ENCODE measurements at places on chromosomes 1 and 21.
A peak's percentile ranks its signal among the peaks of the same experiment; 100 is the strongest.

DNA sequence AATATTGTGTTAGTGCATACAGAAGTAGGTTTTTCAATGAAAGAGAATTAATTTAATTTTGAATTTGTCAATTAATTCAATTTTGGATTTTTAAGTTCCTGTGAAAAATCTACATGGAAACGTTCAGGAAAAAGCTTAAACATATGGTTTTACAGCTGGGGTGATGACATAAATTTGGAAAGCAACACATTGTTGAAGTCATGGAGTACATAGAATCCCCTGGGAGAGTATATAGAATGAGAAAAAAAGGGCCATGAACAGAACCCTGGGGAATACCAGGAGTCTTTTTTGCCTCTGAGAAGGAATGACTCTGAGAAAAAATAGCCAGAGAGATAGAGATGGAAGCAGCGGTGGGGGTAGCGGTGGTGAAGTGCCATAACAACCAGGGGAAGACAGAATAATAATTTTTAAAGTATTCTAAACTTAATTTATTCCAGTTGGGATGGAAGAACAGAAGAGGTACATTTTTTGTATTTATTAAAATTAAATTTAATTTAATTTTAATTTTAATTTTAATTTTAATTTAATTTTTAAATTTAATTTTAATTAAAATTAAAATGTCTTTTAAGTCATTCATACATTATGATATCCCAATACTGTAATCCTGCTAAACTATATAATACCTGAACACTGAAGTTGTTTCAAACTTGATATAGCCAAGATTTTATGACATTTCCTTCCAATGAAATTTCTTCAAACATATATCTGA, 48.9 kb downstream of the NME7 start:
- no peak for DNase-seq

GRCh38 chr1:231523816-231524215, 4.7 kb upstream of the TSNAX start:
- DNase-seq = no peak

DNA sequence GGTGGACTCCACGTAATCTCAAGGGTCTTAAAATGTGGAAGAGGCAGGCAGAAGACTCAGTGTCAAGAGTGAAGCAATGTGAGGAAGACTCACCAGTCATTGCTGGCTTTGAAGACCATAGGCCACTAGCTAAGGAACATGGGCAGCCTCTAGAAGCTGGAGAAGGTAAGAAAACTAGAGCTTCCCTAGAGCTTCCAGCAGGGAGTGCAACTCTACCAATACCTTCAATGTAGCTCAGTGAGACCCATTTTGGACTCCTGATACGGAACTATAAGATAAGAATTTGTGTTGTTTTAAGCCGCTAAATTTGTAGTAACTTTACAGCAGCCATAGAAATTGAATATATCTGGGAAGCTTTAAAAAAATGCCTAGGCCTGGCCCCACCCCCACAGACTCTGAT, 18.9 kb downstream of the METTL13 start:
- DNase-seq = no peak

DNA sequence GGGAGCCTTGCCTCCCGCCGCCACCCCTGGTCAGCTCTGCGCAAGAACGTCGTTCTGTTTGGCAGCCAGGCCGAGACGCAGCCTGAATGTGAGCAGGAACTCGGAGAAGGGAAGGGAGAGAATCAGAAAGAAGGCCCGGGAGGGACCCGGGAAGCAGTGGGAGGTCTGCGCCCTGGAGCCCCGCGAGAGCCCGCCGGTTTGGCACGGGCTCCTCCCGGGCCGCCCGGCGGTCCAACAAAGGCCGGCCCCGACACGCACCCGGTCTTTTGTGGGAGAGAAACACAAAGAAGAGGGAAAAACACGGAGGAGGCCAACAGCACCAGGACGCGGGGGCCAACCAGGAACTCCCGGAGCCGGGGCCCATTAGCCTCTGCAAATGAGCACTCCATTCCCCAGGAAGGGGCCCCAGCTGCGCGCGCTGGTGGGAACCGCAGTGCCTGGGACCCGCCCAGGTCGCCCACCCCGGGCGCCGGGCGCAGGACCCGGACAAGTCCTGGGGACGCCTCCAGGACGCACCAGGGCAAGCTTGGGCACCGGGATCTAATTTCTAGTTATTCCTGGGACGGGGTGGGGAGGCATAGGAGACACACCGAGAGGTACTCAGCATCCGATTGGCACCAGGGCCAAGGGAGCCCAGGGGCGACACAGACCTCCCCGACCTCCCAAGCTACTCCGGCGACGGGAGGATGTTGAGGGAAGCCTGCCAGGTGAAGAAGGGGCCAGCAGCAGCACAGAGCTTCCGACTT, 2.7 kb upstream of the OLIG2 start:
- DNase-seq = no peak

DNA sequence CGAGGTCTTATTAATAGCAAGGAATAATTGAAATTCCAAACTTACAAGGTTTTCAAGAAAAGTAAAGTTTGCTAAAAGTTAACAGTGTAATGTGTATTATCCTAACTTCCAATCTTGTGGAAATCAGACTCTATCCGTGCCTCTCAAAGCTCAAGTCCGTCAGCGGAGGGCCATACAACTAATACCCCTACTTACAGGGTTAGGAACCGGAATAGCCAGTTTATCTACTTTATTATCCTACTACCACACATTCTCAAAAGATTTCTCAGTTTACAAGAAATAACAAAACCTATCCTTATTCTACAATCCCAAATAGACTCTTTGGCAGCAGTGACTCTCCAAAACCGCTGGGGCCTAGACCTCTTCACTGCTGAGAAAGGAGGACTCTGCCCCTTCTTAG, 457.8 kb downstream of the PTPRC start:
- no peak for DNase-seq

- DNase-seq = no peak
Measured at GRCh38 chr1:37691497-37692077, 729 bp upstream of the CDCA8 start.

GRCh38 chr1:63533931-63534330, 10.6 kb downstream of the EFCAB7 start:
- no peak for DNase-seq

- DNase-seq = no peak
Measured at GRCh38 chr1:68495532-68495931, 1.4 kb downstream of the DEPDC1 start.

DNA sequence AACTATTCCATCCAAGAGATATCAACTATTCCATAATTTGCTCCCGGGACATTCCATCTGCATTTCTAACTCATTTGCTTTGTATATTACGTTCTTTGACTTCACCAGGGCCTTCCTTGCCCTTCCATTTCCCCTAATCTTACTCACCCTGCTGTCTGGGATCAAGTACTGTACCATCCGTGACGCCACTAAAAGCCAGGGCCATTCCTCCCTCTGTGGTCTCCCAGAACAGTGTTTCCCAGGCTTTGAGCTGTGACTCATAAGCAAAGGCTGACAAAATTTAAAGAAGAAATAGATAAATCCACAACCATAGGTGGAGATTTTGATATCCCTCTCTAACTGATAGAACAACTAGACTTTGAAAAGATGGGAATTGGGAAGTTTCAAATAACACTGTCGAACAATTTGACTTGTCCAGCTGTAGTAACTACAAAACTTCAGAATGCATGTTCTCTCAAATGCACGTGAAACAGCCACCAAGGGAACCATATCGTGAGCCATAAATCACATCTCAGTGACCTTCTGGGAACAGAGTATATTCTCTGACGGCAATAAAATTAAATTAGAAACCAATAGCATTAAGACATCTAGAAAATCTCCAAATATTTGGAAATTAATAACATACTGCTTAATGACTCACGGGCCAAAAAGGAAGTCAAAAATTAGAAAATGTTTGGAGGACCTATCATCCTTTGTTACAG, 501.0 kb downstream of the SETD4 start:
- DNase-seq = peak; percentile 90

Measured in AG09309 (cell line).